Non-pigmented ciliary epithelial cell (primary cell): ENCODE measurements at places on chromosomes 11 and 22.

DNA sequence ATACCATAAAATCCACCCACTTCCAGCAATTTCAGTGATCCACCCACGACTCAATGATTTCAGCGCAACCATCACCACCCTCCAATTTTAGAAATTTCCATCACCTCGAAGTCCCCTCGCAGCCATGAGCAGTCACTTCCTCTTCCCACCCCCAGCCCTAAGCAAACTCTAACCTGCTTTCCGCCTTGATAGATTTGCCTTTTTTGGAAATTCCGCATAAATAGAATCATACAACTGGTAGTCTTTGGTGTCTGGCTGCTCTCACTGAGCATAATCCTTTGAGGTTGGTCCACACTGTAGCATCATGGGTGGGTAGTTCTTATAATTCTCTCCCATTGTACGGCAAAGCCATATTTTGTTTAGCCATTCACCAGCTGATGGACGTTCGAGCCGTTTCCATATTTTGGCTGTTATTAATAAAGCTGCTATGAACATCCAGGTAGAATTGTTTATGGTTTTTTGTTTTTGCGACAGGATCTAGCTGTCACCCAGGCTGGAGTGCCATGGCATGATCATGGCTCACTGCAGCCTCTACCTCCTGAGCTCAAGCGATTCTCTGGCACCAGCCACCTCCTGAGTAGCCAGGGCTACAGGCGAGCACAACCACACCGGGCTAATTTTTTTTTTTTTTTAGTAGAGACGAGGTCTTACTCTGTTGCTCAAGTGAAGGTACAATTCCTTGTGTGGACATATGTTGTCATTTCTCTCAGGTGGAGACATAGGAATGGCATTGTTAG, 16.0 kb downstream of the PIM3 start:
- DNase-seq, result no peak

GRCh38 chr22:36166518-36167220, 6.1 kb upstream of the APOL3 start:
- DNase-seq, result no peak

- no peak for DNase-seq
These were observed 46.5 kb upstream of the CRTAM start for GRCh38 chr11:122791836-122792235.

DNA sequence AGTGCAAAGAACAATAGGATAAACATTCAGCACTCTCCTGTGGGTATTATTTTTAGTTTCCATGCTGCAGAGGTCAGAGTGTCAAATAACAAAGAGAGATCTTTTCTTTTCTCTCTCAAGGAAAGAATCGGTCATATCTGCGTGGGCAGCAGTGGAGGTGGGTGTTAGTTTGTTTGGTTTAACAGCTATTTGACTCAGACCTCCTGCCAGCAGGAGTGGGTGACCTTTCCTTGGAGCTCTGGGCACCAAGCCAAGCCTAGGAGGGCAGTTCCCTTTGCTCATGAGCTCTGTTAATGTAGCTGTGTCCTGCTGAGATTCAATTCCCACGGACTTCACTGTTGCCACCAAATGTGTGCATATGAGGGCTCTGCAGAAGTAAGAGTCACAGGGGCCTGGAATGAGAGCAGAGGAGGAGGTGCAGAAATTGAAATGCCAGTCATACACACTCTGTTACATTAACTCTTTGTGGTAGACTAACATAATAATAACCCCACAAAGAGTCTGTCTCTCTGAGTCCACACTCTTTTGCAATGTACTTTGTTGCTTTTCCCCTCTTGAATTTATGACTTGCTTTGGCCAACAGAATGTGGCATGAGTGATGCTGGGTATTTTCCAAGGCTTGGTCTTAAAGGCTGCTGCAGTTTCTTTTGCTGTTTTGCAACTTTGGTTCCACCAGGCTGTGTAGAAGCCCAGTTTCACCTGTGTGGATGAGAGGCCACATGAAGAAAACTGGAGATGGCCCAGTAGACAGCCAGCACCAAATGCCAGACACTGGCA, 76.0 kb upstream of the GRK3 start:
- peak; percentile 68 for DNase-seq

DNA sequence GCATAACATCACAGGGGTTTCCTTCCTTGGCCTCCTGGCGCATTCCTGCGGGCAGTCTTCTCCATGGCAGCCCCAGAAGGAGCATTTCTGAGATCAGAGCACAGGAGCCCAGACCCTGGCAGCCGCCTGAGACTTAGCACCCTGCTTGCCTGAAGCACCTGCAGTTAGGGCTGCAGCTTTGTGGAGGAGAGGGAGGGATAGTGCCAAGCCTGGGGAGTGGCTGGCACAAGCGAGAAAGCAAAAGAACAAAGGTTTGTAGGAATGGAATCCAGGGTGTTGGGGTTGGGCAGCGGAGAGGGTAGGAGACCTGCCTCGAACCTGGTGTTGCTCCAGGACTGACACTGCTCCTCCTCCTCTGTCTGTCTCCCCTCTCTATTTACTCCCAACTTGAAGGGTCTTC, 66.9 kb downstream of the SCN3B start:
- no peak for DNase-seq

GRCh38 chr11:30617762-30618161, 31.6 kb upstream of the MPPED2 start:
- no peak for DNase-seq

DNA sequence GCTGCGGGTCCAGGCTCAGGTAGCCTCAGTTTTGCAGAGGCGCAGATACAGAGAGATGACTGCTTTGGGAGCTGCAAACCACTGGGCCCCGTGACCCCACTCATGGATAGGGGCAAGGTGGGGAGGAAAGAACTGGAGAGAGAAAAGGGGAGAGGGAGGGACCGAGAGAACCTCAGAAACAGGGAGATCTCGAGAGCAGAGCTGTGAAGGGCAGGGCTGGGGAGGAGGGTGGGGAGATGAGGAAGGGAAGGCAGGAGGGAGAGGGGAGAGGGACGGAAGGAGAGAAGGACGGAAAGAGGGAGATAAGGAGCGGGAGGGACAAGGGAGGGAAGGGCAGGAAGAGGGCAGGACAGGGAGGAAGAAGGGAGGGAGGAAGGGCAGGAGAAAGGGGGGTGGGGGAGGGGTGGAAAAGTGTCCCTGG, 46.3 kb downstream of the IGLL1 start:
- DNase-seq, result no peak

DNA sequence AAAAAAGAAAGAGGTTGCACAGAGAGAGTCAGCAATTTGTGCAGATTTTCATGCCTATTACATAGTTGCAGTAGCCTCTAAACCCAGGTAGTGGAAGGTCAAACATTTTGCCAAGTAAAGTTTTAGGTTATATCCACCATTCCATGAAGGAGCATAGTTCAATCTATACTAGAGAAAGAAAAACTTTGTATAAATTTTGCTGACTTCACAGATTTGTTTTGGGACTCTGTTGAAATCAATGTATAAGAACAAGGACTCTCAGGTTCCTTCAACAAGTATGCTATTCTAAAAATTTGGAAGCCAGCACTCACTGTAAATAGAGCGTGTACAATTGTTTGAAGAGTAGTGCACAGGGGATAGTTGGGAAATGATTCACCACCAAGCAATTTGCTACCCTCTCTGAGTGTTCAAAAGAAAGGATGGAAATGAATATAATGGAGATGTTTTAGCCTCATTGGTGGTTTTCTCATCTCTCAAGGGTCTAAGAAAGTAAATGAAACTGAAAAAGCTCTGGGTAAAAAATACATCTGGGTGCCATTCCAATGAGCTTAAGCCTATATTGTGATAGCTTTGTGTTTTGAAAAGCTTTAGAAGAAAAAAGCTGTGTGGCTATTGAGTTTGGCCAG, 508.4 kb upstream of the LUZP2 start:
- peak; percentile 55 for DNase-seq

DNA sequence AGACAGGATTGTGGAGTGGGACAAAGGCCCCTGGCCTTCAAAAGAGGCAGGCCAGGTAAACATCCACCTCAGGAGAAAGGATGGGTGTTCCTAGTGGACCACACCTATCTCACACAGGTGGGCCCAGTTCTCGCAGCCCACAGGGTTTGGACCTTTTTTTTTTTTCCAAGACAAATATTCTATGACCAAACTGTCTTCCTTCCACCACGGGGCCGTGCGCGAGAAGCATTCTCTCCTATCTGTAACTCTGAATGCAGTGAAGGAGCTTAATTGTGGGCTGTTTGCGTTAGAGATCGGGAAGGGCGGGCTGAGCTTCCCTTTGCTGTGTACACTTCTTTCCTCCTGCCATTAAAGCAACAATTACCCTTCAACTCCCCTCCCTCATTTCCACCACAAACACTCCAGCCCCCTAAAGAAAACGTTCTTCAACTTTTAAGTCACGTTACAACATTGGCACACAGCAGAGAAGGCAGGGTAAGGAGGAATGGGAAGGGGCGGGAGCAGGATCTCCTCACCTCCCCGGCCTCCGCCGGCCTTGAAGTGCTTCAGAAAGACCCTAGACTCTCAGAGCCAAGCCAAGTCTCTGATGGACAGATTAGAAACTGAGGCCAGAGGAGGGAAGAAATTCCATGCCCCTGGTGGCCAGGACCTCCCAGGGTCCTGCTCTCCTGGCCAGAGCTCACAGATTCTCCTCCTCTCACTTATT, 238.4 kb downstream of the BUD13 start:
- DNase-seq, result no peak

- DNase-seq, result no peak
These were observed 1.6 kb downstream of the EIF3L start for GRCh38 chr22:37850801-37851200.

DNA sequence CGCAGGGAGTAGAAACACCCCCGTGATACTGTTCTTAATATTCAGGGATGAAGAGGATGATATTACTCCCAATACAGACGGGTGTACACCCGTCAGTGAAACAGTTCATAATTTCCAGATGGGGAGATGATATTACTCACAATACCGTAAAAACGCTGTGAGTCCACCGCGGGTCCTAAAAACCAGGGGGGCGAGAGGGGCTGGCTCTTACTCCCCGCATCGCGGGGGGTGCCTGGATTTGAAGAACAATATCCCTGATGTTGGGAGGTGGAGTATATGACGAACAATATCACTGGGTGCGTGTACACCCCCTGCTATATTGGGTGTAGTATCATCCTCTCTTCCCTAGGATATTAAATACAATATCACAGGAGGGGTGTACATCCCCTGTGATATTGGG, 20.5 kb upstream of the APOL5 start:
- DNase-seq, result no peak

- DNase-seq, result no peak
These were observed 13.8 kb downstream of the ADAMTS15 start for GRCh38 chr11:130462101-130462885.

- no peak for DNase-seq
These were observed 13.9 kb upstream of the KCTD17 start for GRCh38 chr22:37037669-37038068.

DNA sequence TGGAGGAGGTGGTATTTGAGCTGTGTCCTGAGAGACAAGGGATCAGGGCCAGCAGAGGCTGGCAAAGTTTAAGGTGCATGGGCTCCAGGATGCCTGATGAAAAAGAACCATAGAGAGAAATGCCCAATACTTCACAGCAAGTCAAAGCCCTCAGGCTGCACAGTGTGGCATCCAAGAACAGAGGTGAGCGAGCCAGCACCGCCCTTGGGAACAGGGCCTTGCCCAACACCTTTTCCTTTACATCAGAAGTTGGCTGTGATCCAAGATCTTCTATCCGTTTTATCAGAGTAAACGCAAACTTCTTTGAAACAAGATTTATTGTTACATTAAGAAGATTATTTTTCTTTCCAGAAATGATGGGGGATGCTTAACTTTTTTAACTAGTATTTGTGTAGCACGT, 1.4 kb downstream of the B3GNT6 start:
- DNase-seq, result no peak

DNA sequence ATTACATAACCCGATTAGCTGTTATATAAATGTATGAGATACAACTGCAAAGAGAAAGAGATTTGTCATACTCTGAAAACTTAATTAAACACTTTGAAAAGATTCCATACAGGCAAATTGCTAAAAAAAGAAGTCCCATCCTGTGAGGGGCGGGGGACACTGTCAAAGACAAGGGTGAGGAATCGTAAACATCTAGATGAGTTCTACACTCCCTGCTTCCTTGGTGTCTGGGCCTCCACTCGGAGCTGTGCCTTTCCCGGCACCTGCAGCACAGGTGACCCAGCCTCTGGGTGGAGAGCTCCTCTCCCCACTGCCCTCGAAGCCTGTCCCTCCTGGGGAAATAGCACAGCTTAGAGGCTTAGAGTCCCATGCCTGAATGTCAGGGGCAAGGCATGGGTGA, 69.2 kb upstream of the CRYBB3 start:
- DNase-seq, result no peak

GRCh38 chr22:20998411-20999336, 3.2 kb downstream of the THAP7 start:
- DNase-seq, result no peak

- DNase-seq, result no peak
These were observed 1428.6 kb downstream of the LRRC4C start for GRCh38 chr11:40030867-40031266.

- no peak for DNase-seq
These were observed 28.7 kb downstream of the ARAP1 start for GRCh38 chr11:72723508-72723907.

DNA sequence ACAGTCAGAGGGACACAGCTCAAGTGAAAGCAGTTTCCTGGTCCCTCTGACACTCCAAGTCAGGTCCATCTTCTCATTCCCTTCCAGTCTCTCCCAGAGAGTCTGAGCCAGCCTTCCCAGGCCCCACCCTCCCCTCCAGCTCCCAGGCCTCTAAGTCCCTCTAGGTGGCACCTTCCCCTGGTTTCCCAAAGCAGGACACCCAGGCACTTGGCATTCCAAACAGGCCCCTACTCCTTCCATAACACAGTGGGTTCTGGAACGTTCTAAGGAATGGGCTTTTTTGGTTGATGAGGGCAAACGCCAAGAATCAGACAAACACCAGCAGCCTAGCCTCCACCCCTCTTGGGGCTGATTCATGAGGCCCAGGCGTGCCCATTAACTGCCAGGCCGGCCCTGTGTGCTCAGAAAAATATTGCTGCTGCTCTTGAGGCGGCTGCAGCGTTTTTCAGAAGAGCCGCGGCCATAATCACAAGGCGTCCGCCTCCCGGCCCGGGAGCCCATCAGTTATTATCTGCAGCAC, 418.7 kb downstream of the SOX6 start:
- no peak for DNase-seq

DNA sequence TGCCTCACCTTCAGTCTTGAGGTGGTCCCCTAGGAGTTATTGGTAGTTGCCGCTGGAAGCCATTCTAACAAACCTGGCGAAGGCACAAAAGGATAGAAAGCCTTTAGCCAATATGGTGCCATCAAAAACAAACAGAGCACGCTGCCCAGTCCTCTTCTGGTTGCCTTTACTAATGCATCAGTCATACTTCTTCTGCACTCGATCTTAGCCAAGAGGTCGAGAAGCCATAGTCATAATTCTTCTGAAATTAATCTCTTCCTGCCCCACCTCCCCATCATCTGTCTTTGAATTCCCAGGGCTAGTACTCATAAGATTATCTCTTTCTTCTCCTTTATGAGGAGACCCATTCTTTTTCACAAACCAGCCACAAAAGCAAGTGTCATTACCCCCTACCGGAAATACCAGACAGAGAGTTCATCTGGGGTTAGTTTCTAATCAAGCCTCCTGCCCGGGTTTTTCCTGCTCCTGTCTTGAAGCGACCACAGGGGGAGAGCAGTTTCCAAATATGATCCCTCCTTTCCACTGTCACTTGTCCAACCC, 21.4 kb upstream of the EHF start:
- DNase-seq, result peak; percentile 73
